ENCODE measurements at places on chromosomes 6 and 20.

DNA sequence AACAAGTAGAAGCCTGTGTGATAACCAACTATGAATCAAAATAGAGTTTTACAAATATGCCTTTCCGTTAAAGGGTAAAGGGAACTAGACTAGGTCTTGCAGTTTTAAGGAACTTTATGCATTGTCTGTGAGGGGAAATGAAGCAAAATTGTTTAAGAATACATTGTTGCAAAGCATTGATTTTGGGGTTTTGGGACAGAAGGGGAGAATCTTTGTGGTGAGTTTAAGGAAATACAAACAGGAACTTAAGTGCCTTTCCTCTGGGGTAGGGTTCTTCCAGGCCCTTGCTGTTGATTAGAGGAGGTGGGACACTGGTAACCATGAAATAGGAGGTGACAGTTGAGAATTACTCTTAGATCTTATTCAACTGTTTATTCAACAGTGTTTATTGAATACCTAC lies 4.7 kb downstream of the MAPK14 start:
- no peak for DNase-seq

- no peak for DNase-seq
Observed at GRCh38 chr20:25376886-25377285, 13.7 kb downstream of the ABHD12 start.

GRCh38 chr6:151399679-151400078 lies 8.3 kb upstream of the ZBTB2 start:
- DNase-seq = no peak

DNA sequence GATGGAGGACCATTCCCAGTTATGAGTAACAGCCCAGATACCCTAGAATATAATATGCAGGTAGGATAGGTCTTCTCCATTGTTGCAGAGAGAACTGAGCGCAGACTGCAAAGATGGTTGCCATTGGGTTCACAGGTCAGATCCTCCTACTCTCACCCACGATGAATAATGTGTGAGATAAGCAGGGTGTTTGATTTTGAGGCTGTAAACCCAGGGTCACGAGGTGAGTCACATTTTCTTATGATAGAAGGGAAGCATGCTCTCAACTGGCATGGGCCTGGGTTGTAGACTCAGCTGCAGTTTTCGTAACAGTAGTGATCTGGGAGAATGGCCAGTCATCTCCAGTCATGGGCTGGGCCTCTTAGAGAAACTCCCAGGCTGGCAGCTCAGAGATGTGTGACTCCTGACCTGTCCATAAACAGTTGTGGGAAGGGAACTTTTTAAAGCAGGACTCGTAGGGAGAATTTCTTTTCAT lies 74.2 kb downstream of the CD164 start:
- DNase-seq = no peak

GRCh38 chr20:57591289-57592229 lies 28.7 kb downstream of the ZBP1 start:
- no peak for DNase-seq

GRCh38 chr20:46427384-46427783 lies 21.0 kb upstream of the ELMO2 start:
- DNase-seq = no peak

- DNase-seq = no peak
Observed at GRCh38 chr20:51434026-51434425, 108.5 kb downstream of the NFATC2 start.

- DNase-seq = no peak
Observed at GRCh38 chr20:62482146-62482809, 6.5 kb upstream of the GATA5 start.

- no peak for DNase-seq
Observed at GRCh38 chr6:152184917-152185574, 377.6 kb downstream of the ESR1 start.

GRCh38 chr6:117919275-117919674 lies 12.2 kb downstream of the SLC35F1 start:
- peak; percentile 21 for DNase-seq

DNA sequence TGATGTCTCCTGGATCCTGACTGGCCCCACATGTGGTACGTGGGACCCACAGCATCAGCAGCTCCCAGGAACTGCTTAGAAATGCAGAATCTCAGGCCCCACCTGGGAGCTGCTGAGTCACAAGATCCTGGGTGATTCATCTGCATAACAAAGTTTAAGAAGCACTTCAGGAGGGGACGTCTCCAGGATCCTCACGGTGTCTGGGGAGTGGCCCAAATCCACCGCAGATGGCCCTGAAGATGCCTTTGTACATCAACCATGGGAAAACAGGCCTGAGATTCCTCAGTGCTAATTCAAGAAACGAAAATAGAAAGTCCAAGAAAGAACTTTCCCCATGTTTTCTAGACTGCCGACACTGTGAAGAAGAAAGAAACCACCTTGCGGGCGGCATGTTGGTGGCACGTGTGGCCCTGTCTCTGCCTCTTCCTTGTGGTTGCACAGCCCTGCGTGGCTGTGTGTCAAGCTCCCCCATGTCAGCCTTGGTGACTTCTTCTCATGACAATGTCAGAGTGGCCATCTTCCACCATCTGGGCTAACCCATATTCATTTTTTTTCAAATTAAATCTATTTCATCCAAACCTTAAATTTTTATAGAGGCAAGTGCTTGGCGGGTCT lies 26.1 kb downstream of the RRBP1 start:
- no peak for DNase-seq

DNA sequence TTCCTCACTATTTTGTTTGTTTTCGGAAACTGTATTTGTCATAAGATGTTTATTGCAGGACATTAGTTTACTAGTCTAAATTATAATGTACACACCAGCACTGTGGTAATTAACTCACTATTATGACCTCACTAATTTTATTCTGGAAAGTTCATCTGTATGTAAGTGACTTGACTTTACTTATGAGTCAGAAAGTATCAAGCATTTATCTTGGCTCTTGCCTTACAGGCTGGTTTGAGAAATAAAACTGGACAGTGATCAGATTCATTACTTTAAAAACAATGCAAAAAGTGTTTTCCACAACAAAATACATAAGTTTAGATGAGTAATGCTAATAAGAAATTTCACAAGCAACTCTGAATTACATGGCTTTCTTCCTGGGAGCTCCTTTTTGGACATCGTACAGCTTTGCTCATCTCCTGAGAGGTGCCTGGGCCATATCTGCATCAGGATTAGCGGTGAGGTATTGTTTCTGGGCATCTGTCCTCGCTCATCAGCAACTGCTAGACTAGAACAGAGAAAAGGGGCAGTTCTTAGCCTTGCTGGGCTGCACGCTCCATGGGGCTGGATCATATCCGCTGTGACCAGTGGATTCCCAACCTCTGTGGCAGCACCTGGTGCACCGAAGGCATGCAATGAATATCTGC lies 179.8 kb downstream of the SOD2 start:
- DNase-seq = no peak

- DNase-seq = no peak
Observed at GRCh38 chr20:46800409-46800804, 91.0 kb downstream of the SLC2A10 start.

GRCh38 chr6:107246972-107247615 lies 131.8 kb upstream of the BEND3 start:
- no peak for DNase-seq

DNA sequence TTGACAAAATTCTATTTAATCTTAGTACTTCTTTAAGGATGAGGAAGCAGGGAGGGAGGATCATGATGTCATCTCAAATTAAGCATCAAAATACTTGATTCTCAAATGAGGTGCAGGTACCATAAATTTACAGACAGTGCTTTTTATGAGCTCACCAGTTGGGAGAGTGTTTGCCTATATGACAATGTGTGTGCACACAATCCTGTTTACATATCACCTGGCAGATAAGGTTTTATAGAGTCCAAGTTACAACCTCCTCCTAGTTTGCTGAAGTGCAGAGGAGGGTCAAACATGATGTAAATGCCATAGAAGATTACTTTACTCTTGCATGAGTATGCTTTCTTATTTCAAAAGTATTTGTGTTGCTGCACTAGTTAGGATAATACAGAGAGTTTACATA lies 6.4 kb downstream of the ATXN1 start:
- no peak for DNase-seq

- no peak for DNase-seq
Observed at GRCh38 chr6:13848522-13849150, 34.3 kb upstream of the MCUR1 start.

GRCh38 chr20:52226370-52226769 lies 34.8 kb upstream of the ZFP64 start:
- DNase-seq = no peak

- DNase-seq = no peak
Observed at GRCh38 chr6:109743739-109744138, 52.6 kb downstream of the FIG4 start.

DNA sequence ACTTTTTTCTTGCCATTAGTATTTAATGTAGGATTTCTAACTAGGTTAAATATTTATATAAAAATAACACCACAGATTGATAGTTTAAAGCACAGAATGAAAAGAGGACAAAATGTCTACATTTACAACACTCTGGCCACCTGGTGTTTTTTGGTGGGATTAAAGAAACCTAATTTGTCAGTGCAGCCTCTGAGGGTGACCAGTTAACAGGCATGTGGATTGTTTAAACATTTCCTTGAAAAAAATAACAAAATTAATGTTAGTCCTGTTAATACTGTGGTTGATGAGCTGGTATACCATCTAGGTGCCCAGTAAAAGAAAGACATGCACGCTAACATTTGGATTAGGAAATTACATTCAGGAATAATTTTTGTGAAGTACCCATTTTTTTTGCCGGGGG lies 8.8 kb downstream of the SLC9A8 start:
- DNase-seq = no peak

GRCh38 chr20:57480444-57481160 lies 44.3 kb downstream of the CTCFL start:
- DNase-seq = no peak

DNA sequence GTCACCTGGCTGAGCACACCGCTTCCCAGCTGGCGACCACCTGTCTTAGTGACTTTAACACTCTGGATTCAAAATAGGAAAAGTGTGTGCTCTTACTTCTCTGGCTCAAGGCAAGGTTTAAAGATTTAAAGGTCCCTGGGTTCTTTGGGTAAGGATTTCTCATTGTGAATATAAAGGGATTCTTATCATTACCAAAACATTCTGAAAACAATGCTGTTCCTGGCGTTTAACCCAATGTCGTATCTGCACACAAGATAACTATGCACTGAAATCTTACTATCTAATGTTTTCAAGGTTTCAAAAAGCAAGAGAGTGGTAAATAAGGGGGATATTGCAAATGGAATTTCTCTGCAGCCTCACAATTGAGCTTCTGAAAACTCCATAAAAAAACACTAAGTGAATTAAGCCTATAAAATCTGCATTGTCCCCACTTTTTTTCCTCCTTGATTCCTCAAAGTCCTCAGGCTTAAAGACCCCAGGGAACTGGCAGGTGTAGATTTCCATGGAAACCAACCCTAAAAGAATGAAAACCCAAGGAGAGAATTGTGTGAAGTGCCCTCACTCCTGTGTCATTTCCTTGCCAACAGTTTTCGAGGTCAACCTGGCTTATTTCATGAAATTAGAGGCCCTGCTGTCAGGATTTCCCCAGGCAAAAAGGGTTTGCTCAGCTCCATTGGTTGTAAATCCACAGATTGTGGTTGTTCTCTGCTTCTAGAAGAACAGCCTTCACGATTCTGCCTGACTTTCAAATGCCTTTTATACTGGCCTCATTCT lies 44.0 kb downstream of the BMP2 start:
- no peak for DNase-seq

DNA sequence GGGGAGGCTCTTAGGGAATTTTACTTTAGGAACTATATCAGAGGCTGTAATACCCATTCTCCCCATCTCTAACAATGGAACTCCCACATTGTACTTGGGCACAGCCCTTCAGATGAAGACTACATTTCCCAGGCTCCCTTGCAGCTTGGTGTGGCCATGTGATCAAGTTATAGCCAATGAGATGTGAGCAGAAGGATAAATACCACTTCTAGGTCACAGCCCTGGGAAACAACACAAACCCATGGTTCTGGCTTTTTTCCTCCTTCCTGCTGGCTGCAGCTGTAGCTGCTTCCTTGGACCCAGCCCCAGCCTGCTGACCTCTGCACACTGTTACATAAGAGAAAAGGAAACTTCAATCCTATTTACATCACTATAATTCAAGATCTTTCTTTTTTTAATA lies 445.9 kb upstream of the JARID2 start:
- DNase-seq = peak; percentile 75

- peak; percentile 97 for DNase-seq
Observed at GRCh38 chr6:15248451-15249370, 2.8 kb downstream of the JARID2 start.

DNA sequence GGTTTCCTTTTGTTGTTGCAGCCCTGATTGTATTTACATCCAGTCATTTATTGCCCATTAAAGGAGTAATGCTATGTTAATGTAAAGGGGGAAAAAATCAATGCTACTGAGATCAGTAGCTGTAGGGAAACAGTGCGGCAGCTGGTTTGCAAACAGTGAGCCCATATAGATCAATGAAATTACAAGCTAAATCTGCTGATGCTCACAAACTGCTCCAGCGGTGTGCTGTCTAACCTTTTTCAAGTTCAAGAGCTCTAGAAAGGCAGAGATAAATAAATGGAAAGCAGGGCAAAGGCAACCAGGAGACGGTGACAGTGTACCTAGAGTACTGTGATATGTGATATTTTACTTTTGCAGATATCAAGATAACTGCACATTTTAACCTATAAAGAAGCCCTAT lies 449.0 kb upstream of the MMS22L start:
- no peak for DNase-seq

DNA sequence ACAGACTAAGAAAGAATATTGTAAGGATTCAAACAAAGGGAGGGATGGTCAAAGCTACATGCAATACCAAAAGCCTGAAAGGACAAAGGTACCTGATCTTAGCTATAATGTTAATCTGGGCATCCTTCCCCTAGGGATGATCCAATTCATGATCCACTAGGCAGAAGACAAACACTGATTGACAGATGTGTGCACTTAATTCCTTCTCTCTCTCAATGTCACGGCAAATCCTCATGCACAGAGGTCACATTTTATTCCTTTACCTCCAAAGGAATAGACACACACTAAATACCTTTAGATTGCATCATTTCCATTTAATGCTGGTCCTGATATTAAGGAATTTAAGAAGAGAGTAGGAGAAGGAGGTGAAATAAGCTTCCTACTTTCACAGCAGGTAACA lies 73.4 kb downstream of the ZNF133 start:
- no peak for DNase-seq

- peak; percentile 53 for DNase-seq
Observed at GRCh38 chr20:38167851-38168760, 3.0 kb upstream of the TGM2 start.

- DNase-seq = no peak
Observed at GRCh38 chr20:59207742-59208357, 44.2 kb downstream of the ZNF831 start.

DNA sequence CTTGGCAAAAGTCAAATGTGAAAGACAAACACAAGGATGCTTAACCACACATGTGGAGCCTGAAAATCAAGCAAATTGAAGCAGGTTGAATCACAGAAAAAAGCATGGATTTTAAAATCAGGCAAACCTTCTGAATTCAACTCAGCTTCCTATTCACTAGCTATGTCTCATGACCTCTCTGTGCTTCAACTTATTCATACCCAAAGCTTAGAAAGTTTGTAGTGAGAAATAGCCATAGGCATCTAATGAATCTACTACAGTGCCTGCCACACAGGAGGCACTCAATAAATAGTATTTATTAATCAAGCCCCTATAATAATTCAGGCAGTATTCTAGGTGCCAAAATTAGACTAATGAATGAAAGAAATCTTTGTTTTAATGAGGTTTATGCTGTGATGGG lies 112.2 kb upstream of the TNFAIP3 start:
- DNase-seq = no peak
